Stimulated activated CD8-positive, alpha-beta memory T cell treated with anti-CD3 and anti-CD28 coated beads, Interleukin-4, amount 100 ng/mL, for 1 hour (primary cell): ENCODE measurements at places on chromosomes 12 and 14.

DNA sequence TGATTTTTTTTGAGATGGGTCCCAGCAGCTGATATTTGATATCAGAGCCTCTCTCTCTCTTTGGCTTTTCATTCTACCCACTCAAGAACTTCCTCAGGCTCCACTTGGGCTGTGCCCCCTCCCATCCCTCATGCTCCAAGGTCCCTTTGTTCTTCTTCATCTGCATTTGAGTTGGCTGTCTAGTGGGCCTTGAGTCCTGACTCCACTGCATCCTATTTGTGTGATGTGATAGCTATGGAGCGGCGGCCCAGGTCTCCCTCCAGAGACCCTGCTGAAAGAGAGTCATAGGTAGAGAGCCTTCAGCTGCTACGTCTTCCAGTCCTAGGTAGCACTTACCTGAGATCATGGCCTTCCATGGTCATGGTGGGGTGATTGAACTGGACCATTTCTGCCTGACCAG is 123.1 kb upstream of the VRK1 start:
- no peak for DNase-seq

DNA sequence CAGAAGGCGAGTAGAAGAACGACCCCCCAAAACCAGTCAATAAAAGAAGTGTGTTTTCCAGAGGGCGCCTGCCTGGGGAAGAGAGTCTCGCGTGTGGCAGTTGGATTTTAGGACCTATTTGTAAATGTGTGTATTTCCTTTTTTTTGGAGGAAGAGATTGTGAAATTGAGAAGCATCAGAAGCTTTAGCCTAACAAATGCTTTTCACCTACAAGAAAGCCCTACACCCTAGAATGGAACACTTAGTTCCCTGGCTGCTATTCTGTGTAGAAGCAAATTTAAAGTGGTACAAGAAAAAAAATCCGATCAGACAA is 1.3 kb downstream of the RCOR1 start:
- no peak for DNase-seq

DNA sequence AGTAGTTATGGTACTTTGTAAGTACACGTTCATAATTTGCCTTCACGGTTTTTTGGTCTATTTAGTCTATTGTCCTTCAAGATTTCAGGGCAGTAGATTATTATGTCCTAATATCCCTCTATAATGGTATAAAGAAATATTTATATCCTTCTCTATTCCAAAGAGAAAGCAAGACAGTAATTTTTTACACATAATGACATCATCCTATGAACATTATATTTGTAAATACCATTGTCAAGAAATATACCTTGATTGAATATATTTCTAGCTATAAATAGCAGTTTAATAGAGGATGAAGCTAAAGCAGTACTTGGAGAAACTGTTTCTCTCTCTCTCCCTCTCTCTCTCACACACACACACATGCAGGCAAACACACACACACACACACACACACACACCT is 77.0 kb downstream of the C12orf50 start:
- DNase-seq = no peak

DNA sequence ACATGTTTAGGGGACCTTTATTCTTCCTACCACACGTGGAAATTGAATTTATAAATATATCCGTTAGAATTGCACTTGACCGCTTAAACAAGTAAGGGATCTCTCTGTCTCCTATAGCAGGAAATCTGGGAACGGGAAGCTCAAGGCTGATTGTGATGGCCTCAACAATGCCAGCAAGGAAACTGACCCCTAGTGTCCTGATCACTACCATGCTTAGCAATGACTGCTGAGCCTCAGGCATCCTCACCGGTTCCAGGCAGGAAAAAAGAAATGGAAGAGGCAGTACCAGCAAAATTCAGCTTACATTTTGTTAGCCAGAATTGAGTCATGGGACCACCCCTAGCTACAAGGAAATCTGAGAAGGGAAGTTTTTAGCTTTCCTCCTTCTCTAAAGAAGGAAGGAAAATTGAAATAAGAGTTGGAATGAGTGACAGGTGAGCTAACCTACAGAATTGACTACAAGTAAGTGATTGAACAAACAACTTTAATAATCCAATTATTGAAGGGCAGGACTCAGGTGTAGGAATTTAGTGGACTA is 43.9 kb upstream of the AMN1 start:
- no peak for DNase-seq

DNA sequence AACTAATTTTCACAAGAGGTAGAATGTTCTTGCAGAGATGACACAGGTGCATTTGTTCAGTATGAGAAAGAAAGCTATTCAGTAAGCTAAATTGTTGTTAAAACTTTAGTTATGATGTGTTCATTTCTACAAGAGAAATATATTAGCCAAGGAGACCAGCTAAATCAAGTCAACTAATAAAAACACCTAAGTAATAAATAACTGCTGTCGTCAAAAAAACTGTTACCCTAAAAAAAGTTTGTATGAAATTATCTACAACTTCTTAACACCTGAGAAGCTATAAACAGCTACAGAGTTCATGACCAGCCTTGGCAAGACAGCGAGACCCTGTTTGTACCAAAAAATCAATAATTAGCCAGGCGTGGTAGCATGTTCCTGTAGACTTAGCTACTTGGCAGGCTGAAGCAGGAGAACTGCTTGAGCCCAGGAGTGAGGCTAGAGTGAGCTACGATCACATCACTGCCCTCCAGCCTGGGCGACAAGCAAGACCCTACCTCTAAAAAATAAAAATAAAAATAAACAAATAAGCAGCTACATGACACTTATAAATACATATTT is 67.6 kb upstream of the AP4S1 start:
- no peak for DNase-seq

- no peak for DNase-seq
Observed at GRCh38 chr12:38689195-38689594, 216.2 kb downstream of the CPNE8 start.

DNA sequence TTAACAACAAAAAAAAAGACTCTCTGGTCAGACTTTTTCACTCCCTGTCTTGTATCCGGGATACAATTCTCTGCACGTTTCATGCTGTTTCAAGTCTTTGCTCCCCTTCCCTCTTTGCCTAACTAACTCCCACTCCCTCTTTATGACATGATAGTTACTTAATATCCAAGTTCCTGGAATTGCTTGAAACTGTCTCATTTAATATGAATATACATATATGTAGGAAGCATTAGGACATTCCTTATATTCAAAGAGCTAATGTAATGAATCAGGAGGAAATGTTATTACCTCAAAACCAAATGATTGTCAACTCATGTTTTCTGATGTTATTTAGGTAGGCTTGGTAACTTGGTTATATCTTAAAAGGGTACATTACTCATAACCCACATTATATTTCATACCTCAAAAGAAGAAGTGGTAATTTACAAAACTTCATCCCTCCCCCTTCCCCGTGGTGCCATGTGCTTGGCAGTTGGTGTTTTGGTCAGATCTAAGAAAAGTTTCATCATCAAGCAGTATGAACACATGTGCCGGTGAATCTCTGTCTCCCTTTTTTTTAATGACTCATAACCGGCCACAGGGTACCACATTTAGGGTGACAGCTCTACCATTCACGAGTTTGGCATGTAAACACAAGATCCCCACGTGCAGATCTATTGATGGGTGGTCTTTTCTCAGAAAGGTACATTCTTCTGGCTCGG is 56.5 kb downstream of the HCAR2 start:
- no peak for DNase-seq

DNA sequence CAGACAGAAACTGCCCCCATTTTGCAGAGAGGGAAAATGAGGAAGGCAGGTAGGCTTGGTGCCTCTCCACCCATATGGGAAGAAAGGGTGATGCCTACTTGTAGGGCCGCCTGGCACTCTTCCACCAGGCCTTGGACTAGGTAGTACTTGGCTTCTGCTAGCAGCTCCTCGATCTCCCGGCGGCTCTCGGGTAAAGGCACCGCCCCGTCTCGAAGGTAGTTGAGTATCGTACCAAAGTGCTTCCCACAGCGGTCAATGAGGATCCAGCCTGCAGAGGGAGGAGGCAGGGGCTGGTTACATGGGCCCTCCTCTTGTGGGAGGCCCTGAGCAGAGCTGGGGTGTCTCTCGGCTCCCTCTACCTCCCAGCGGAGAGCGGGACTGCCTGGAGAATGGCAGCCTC is 16.6 kb downstream of the KCTD10 start:
- DNase-seq = no peak

DNA sequence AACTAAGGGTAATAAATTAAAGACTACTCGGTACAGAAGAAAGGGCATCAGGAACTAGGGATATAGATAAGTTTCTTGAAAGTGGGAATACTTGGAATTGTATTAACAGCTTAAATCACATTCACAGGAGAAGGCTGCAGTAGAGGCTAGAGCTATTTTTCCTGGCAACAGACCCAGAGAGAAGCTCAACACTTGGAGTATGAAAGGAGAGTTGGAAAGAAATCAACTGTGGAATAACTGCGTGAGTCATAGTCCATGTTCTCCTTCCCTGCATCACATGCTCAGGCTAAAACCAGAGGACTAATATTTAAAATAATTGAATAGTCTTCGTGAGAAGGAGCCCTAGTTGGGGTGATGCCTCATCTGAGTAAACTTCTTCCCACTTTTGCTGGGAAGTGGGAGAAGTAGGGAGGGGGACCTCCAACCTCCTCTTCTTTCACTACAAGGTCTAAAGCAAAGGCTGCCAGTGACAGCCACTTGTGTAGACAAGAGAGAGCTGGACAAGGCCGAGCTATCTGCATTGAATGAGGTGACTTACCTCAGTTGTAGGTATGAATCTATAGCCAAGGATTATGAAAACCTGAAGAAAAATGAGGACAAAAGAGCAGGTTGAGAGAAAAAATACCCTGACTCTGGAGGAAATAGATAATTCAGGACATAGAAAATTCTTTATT is 32.7 kb downstream of the DYRK2 start:
- DNase-seq = no peak
